ENCODE measurements at places on chromosomes 11 and 22. TPM values are rescaled to one million over a fixed set of nuclear protein-coding genes. Genes with fewer than 3 reads are reported as not detected.

- peak; percentile 27 for DNase-seq
Measured at GRCh38 chr22:38069372-38070249, 12.4 kb downstream of the PICK1 start.

DNA sequence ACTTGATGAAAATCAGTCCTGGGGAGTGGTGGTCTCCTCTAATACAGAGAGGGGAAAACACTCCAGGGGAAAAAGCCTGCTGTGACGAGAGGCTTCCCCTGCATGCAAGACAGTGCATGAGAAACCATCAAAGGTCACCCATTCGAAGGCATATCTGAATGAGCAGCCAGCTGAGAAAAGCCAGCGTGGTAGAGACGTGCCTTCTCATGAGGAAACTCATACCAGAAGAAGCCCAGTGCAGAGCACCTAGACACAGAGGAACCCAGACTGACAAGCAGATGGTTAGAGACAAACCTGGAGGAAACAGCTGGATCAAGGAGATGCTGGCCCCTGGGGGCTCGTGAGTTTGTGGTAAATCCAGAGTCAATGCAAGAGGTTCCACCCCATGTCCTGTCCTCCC is 534.8 kb downstream of the BRD1 start:
- no peak for DNase-seq

DNA sequence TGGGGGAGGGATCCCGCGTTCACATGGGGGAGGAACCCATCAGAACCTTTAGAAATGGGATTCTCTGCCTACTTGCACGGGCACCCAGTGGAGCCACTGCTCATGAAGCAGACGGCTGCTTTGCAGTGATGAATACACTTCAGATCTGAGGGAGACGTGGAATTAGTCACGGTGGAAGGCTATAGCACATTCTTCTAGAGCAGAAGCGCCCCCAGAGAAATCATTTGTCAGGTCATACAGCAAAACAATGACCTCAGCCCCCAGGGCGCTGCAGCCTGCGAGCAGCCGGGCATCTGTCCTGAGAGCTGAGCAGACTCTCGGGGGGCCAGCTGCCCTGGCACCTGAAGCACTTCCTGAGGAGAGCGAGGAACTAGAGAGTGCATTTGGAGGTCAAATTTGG is 12.7 kb downstream of the TP53AIP1 start:
- no peak for DNase-seq

GRCh38 chr11:75468534-75469340 is 35.7 kb upstream of the KLHL35 start:
- DNase-seq, result no peak

DNA sequence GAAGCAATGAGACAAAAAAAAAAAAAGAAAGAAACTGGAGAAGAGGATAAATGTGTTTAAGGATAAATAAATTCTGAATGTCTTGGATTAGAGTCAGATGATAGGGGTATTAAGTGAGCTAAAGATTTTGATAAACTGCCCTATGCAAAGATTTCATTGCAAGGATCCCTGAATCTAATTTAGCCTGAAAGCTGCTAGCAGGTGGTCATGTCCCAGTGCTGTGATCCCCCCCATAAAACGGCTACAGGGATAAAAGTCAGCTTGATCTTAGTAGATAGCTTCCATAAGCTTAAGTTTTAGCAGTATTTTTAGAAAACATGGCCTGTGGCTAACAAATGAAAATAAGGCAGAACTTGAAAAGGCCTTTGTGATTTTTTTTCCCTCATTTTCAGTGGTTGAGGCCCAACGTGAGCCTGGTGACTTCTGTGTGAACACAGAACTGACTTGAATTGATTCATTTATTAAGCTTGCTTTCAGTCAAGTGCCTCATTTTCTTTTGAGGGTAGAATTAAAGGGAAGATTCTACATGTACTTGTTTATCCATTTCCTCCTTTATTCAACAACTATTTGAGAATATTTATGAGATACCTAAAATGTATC is 44.5 kb downstream of the CD44 start:
- no peak for DNase-seq

DNA sequence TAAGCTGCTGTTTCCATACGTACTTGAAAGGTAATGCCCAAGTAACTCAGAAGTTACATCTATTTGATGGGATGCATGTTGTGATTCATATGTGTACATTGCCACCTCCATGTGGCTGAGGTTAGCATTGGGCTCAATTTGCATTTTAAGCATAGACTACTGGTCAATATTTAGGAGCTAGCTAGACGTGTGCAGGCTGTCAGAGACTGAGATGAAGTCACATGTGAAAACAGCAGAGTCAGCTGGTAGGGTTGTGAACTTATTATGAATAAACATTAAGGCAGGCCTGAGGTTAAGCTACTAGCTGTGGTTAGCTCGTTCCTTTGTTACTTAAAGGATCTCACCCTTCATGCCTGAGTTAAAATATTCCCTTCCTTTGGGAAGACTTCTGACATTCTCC is 114.5 kb upstream of the MTNR1B start:
- DNase-seq, result no peak

The APOL1 gene
- 32.0 TPM for total RNA-seq

- DNase-seq, result no peak
Measured at GRCh38 chr11:119816660-119817059, 87.7 kb upstream of the NECTIN1 start.

The TRIM51 gene
- total RNA-seq, result not detected

DNA sequence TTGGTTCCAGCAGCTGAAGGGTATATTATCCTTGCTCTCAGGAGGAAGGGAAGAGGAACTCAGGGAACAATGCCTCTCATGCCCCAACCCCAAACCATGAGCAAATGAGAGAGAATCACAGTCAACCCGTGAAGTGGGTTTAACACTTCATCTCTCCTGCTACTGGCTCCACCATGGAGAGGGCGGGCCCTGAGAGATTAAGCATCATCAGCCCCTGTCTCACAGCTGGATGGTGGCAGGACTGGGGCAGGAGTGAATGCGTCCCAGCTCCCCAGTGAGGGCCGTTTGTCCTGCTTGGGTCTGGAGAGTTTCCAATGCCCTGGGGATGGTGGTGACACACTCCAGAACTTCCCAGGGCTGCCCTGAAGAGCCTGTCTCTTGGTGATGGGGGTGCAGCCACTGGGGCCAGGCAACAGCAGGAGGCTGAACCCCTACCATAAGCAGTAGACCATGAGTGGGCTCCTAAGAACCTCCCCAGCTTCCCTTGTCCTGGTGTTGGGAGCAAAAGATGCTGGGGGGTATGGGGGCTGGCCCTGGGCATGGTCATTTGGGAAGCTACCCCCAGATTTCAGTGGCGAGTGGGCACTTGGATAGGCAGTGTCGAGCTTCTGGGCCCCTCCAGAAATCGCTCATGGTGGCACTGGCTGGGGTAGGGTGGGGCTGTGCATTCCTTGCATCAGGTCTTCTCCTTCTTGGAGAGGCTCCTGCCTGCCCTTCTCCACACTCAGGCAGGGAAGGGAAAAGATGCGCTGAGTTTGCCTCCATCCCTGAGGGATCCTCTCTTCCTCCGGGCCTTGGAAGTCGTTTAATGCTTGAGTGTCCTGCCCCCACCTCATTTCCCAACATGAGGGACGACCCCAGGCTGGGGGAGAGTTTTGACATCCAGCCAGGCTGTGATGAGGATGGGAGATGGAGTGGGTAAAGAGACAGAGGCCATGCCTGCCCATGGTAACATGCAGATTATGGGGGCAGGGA is 157.5 kb downstream of the ST3GAL4 start:
- no peak for DNase-seq

The APOL3 gene
- 50.6 TPM for total RNA-seq

The PRR5L gene
- 23.2 TPM for total RNA-seq

The SLC7A4 gene
- total RNA-seq, result not detected

The KCNJ11 gene
- total RNA-seq, result 0.23 TPM

DNA sequence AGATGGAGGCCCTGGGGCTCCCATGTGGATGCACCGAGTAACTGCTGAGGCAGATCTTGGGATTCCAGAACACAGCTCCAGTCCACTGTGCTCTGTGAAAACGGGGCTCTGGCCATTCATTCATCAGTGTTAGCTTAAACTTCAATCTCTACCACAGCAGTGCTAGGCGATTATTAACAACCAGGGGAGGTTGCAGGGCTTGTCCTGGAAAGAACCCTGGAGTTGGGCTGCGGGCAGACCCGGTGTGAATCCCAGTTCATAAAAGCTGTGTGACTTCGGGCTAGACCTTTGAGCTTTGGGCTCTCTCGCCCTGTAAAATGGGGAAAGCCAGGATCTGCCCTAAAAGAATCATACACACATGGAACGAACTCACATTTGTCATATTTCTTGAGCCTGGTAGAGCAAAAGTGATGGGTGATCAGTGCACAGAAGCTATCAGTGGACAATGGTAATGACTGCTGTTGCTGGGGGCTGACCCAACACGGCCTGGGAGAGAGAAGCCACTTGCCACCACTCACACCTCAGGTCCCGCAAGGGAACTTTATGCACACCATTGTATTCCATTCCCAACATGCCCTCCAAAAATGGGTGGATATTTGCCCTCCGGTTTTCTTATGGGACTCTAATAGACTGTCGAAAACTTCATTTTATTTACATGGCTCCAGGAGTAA is 15.6 kb upstream of the CRYBB3 start:
- no peak for DNase-seq

The POTEH gene
- not detected for total RNA-seq

The MUC6 gene
- not detected for total RNA-seq

DNA sequence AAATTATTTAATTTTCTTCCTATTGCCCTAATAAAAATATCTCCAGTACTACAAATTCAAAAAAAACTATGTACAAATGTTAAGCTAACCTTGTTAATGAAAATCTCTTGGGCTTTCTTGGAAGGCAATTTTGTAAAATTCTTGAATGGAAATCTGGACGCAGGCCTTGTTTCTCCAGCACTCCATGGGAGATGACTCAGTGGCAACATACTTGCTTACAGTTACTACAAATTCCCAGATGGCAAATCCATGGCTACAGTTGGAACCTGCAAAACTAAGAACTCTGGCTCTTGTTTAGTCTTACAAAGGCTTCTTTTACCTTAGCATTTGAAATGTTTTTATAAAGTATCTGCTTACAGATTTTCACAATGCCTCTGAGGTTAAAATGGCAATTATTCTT is 725.2 kb downstream of the DLG2 start:
- DNase-seq, result no peak
